ENCODE measurements at places on chromosomes 2 and 18.

DNA sequence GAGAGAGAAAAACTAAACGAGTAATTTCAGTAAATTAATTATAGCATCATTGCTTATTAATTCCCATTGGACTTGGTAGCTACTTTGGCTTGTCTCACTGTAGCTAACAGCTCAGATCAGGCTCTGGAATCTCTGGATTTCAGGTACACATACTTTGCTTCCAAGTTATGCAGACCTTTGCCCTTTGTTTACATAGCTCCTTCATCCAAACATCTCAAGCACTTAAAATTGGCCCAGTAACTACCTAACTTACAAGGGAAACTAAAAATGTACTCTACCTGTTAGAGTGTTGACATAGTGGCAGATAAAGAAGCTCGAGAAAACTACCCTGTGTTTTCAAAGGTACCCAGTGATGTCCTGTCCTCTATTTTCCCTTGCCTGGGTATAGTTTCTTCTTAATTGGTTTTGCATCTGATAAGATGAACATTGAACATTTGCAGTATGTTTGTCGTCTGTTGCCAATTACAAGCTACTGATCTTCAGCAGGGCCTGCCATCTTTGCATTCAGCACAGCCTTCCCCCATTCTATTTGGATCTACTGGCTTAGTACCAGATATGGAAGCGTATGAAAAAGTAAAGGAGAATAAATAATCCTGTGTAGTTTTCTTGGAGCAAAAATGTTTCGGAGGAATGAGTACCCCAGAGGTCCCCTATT is 601.5 kb upstream of the FANCL start:
- DNase-seq, result no peak

DNA sequence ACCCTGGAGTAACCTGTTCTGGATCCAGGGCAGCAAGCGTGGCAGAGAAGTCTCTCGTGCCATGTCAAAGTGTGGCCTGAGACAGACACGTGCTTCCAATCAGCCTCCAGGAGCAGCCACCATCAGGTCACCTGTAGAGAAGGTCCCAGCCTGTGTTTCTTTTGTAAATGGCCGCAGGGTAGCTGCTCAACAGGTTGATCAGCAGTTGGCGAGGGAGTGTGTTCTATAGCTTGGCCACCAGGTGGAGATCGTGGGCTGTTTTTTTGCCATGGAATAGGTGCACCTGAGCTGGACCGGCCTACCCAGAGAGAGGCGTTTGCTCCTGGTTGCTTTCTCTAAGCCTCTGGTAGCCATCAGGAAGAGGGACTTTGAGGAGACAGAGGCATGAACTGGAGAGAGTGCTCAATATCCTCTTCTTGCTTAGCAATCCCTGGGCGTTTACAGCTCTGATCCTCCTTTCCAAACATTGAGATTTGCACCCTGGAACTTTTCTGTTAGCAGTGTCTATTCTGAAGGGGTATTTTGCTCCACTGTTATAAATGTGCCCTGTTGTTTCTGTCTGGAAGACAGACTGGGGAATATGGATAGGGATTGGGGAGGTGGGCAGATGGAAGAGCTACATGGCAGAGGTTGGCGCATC is 34.2 kb upstream of the EN1 start:
- DNase-seq, result peak; percentile 69

DNA sequence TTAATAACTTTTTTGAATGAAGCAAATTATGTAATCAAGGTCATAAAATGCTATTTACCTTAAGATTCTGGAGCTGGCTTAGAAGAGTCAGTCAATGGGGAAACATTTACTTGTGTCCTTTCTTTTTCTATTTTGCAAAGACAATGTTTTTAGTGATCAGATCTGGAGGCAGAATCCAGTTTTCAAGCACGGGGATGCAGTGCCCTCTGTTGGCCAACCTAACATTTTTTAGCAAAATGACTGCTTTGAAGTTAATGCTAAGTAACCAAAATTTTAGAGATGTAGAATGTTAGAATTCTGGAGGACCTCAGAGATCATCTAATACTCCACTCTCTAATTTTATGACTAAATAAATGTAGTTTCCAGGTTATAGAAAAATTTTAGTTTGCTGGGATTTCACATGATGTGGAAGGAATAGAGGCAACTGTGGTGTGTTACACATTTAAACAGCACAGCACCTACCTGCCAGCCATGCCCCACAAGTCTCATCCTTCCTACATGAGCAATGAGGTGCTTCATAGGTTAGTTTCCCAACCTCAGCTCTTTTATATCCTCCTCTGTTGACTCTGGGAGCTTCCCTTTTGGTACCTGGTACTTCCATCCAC is 23.6 kb upstream of the SLC9A4 start:
- peak; percentile 65 for DNase-seq

- DNase-seq, result no peak
These were observed 4.5 kb downstream of the SLC23A3 start for GRCh38 chr2:219165058-219165911.

- peak; percentile 80 for DNase-seq
These were observed 38.1 kb upstream of the B4GALT6 start for GRCh38 chr18:31722369-31722957.

- DNase-seq, result no peak
These were observed 56.5 kb downstream of the TCF7L1 start for GRCh38 chr2:85189606-85190270.

All from activated T-cell treated with anti-CD3 and anti-CD28 coated beads, Interleukin-2, amount 50 U/mL, for 72 hours (primary cell).